ENCODE measurements at places on chromosomes 16 and 17.

GRCh38 chr17:8146381-8147140 is 5.6 kb downstream of the PER1 start:
- DNase-seq: no peak
- H3K4me3 ChIP-seq: no peak overlapping the region
- H3K27ac ChIP-seq: no peak overlapping the region
- no peaks in the 10 kb centered on the region for H3K4me1 ChIP-seq

DNA sequence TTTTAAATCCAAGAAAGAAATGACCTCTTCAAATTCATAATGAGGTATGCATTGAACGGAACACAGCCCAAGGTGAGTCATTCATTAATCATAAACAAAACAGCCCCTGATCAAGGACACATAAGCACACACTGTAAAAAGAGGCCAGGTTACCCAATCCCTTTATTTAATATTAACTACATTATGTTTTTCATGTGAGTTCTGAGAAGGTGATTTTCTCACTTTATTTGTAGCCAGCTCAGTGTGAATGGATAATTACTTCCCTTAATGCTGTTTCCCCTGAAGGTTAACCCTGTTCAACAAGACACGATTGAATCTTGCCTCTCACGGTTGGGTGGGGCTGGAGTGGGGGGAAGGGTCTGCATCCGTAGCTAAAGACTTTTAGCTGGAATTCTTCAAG is 257.3 kb upstream of the SALL1 start:
- no peaks in the 10 kb centered on the region for H3K36me3 ChIP-seq
- H3K27me3 ChIP-seq: peaks cover 3% of the 10 kb centered on the region
- DNase-seq: no peak
- H3K27ac ChIP-seq: no peak overlapping the region
- no peak overlapping the region for H3K4me3 ChIP-seq
- peaks cover 12% of the 10 kb centered on the region for H3K4me1 ChIP-seq

GRCh38 chr16:77898671-77899211 is 110.4 kb downstream of the VAT1L start:
- no peak overlapping the region for H3K4me3 ChIP-seq
- DNase-seq: no peak
- H3K27me3 ChIP-seq: peaks cover 19% of the 10 kb centered on the region
- no peak overlapping the region for H3K27ac ChIP-seq
- no peaks in the 10 kb centered on the region for H3K36me3 ChIP-seq
- H3K4me1 ChIP-seq: peaks cover 27% of the 10 kb centered on the region

DNA sequence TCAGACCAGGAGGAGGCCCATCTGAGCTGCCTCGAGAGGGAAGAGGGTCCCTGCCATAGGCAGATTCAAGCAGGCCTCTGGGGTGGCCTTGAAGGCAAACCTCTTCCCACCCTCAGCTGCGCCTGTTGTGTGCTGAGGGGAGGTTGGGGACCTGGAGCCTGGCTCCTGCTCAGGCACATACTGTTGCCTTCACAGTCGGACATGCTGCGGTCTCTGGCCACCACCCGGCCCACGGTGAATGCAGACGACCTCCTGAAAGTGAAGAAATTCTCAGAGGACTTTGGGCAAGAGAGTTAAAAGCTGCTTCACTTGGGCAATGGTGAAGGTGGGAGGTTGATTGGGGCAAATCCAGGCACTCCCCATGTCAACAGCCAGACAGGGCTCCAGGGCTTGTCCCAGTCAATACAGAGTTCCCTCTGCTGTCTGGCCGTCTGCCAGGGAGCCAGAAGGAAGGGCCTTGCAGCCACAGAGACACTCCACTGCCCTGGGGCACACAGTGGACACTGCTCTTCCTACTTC is 6.3 kb downstream of the PDF start:
- peaks cover 15% of the 10 kb centered on the region for H3K4me1 ChIP-seq
- no peak for DNase-seq
- peak overlapping the region; percentile 31 for H3K27ac ChIP-seq
- peaks cover 16% of the 10 kb centered on the region for H3K36me3 ChIP-seq
- H3K27me3 ChIP-seq: no peaks in the 10 kb centered on the region

- H3K4me3 ChIP-seq: peak overlapping the region; percentile 65
- H3K27ac ChIP-seq: peak overlapping the region; percentile 90
- peaks cover 14% of the 10 kb centered on the region for H3K4me1 ChIP-seq
- no peak for DNase-seq
These were observed 76.7 kb upstream of the CBX4 start for GRCh38 chr17:79915850-79916430.
